ENCODE measurements at places on chromosomes 1 and 21.
A peak's percentile ranks its signal among the peaks of the same experiment; 100 is the strongest.

DNA sequence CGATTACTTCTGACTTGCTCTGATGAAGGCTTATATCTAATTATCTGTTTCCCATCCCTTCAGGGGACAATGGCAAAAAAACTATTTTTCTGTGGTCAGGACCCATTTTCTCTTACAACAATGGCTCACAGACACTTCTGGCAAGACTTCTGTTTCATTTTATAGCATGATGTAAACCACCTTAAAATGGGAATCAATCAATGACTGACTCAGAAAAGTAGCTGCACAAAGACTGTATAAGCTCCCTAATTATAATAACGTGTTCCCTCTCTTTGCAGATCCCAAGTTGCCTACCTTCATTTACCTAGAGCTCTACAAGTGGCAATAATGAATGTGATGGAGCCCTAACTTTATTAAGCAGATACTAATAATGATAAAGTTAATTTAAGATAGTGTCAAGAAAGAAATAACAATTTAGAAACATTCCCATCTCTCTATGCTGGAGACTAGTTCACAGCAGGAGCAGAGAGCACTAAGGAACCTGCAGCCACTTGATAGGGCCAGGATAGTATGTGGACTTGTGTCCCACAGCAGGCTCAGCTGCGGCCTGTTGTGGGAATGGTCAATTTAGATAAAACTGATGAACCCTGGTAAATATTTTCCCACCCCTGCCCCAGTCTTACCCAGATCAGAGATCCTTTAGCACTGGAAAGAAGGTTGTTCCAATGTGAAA lies 538 bp downstream of the GBP2 start:
- DNase-seq = no peak

DNA sequence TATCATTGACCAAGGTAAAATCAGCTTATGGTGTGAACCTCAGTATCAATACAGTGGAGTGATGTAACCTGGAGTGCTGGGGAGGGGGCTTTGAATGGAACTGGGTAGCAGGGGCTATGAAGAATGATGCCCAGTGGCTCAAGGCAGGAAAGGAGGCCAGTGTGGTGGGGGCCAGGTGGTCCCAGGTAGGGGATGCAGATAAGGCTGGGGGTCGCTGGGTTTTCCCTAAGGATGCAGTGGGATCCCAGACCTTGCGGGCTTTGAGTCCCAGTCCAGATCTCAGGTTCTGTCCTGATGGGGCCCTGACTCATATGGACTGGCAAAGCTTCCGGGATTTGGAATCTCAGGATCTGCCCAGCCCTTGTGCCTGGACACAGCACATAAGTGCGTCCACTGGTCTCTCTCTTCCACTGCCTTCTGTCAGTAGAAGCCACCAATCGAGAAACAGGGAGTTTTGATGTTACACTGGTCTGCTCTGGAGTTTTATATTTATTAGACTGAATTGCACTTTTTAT lies 52.0 kb downstream of the S100B start:
- no peak for DNase-seq

- DNase-seq = no peak
These were observed 55.4 kb downstream of the ALPL start for GRCh38 chr1:21564521-21565095.

- no peak for DNase-seq
These were observed 56.0 kb upstream of the C1orf21 start for GRCh38 chr1:184330875-184331274.

DNA sequence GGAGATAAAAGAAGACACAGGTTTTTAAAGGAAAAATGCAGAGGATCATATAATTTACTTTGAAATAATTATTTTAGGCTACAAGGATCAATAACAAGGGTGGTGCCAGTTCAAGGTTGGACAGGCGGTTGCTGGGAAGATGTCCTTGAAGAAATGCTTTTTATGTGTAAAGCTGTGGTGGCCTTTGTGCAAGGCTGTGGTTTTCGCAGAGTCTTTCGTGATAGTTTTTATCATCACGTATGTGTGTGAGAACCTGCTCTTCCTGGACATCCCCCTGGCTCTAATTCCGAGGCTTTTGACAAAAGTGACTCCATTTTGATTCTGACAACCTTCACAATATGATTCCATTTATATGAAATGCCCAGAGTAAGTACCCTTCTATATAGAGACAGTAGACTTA lies 85.8 kb upstream of the COG2 start:
- DNase-seq = no peak

DNA sequence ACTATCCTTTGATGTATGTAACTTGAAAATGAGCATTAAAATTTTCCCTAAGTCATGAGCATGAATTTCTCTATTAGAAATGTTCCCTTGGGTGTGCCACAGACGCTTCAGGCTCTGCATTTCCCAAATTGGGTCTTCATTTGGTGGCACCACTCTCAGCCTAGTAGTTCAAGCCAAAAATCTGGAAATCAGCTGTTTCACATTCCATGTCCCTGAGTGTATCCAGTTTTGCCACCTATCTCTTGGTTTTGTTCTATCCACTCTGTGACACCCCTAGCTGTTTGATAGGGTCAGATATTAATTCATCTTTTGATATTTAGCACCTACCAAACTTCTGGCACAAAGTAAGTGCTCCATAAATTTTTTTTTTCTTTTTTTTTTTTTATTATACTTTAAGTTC lies 89.5 kb upstream of the DPH5 start:
- no peak for DNase-seq

- DNase-seq = peak; percentile 53
These were observed 871 bp upstream of the ERICH3 start for GRCh38 chr1:74674278-74675048.

DNA sequence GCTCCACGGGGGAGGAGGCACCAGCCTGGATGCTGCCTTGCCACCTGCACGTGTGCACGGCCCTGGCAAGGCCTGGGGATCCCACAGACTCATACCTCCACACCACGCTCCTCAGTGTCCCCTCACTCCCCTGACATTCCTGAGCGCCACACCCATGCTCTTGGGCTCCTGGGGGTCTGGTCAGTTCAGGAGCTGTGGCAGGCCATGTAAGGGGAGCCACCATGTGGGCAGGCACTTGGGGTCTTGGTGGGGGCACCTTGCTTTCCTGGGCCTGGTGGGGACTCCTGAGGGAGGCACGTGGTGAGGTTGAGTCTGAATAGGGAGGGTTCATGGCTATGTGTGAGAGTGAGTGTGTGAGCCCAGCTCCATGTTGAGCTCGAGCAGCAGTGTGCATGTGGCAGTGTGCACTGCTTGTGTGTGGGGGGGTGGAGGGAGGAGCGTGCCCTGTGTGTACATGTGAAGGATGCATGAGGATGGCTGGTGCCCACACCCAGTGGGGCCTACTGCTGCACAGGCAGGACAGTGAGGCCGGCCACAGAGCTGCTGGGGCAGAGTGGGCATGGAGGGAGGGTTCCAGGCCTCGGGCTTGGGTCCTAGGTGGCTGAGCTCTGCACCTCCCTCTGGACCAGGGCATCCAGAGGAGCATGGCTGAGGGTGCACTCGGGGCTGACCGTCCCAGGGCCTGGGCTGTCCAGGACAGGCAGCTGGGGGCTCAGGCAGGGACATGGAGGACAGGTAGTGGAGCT lies 1.6 kb downstream of the GJC2 start:
- peak; percentile 24 for DNase-seq

GRCh38 chr1:83511146-83511726 lies 487.7 kb downstream of the TTLL7 start:
- DNase-seq = no peak

DNA sequence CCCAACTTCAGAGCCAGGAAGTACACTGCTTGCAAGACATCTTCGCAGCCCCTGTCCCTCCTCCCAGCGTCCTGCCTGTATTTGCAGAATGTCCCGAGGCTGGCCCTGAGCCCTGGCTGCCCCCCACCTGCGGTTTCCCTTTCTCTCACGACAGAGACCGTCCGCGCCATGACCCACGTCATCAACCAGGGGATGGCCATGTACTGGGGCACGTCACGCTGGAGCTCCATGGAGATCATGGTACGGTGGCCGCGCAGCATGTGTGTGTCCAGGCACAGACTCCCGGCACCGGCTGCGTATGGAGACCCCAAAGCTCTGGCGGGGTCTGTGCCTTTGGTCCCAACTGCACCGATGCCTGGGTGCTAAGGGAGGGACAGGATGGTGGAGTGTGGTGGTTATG lies 48.6 kb downstream of the KCNAB2 start:
- DNase-seq = no peak

- peak; percentile 59 for DNase-seq
These were observed 3.6 kb upstream of the FOXD2 start for GRCh38 chr1:47434051-47434842.

- DNase-seq = no peak
These were observed 25.4 kb upstream of the GPR153 start for GRCh38 chr1:6286266-6286665.

DNA sequence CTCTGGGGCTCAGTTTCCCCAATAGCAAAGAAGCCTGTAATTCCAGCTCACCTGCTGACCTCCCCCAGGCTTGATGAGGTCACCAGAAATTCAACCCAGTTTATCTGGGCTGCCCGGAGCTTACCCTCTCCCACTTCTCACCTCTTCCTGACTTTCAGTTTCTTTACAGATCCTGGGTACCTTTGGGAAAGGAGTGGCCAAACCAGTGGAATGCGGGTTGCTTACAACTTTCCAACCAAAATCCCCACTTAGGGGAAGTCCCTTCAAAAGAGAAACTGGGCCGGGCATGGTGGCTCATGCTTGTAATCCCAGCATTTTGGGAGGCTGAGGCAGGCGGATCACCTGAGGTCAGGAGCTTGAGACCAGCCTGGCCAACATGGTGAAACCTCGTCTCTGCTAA lies 5.9 kb upstream of the MARCKSL1 start:
- no peak for DNase-seq

- peak; percentile 66 for DNase-seq
These were observed at the start of gene RXRG for GRCh38 chr1:165444897-165445370. TSS of gene RXRG (minus strand) at chr1:165445126. CDS start at chr1:165444893, 233 bp downstream.

DNA sequence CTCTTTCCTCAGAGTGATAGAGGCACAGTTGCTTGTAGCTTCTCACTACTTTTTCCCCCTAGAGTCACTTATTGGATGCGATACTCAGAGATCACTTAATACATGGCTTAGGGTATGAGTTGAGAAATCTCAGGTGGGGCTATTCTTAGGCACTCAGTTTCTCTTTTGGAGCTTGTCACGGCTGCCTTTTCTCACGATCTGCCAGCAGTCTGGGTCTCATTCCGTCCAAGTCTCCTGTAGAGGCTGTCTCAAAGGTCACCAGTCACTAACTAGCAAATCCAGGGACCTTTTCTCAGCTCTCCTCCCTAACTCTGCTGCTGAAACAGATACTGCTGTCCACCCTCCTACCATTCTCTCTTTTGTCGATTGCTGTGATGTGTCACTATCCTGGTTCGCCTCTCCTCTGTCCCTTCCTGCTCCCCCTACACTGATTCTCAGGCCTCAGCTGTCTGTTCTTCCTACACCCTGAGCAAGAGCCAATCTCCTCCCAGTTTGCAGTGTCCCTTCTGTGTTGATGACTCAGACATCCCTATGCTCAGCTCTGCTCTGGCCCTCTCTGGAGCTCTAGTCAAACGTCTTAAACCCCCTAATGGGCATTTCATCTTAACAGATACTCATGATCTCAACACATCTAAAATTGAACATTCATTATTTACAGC lies 12.4 kb downstream of the ATP1A2 start:
- DNase-seq = no peak

GRCh38 chr21:28543975-28544374 lies 448.7 kb downstream of the LTN1 start:
- DNase-seq = no peak

GRCh38 chr1:59453297-59453968 lies 156.5 kb downstream of the FGGY start:
- no peak for DNase-seq

- no peak for DNase-seq
These were observed 326.8 kb downstream of the HHAT start for GRCh38 chr1:210655511-210655910.

GRCh38 chr21:16942703-16943102 lies 570.1 kb upstream of the CXADR start:
- DNase-seq = peak; percentile 69

- DNase-seq = no peak
These were observed 111.4 kb upstream of the VANGL1 start for GRCh38 chr1:115530407-115530806.

DNA sequence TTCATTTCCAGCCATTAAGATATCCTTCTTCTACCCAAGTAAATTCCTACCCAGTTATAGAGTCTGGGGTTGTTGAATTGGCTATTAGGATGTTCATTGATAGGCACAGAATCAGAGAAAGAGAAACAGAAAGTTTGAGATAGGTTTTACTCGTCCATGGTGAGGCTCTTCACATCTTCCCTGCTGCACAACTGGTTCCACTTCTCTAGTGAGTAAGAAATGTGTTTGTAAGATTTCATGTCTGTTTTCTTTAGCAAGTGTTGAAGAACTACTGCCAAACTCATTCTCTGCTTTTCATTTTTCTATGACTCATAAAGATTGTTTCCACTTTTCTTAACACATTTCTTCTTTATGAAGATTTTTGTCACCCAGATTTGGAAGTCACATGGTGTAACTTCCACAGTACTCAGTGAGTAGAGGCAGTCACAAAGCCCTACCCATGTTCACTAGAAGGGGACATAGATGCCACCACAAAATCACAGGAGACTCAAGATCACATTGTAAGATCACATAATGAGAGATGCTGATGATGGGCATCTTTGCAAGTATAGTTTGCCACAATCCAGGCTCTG lies 152.3 kb downstream of the SNX7 start:
- no peak for DNase-seq

- peak; percentile 71 for DNase-seq
These were observed 23.2 kb downstream of the INTS7 start for GRCh38 chr1:212012034-212012740.

- DNase-seq = no peak
These were observed 71.9 kb downstream of the CEP350 start for GRCh38 chr1:180026556-180026955.

DNA sequence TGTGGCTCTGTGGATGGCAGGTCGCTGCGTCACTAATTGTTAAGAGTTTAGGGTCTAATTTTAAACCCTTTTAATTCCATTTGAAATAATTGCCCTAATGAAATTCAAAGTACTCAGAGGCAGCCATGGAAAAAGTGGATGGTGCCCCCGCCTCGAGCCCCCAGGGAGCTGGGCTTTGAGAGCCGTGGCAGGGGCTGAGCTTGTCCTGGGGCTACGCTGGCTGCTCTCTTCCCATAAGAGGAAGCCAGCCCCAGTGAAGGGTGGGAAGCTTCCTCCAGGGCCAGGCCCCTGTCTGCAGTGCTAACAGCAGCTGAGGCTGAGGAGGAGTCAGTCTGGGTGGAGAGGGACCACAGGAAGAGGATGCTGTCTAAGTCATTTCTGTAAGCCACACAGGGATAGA lies 315.0 kb upstream of the POU3F1 start:
- DNase-seq = no peak

DNA sequence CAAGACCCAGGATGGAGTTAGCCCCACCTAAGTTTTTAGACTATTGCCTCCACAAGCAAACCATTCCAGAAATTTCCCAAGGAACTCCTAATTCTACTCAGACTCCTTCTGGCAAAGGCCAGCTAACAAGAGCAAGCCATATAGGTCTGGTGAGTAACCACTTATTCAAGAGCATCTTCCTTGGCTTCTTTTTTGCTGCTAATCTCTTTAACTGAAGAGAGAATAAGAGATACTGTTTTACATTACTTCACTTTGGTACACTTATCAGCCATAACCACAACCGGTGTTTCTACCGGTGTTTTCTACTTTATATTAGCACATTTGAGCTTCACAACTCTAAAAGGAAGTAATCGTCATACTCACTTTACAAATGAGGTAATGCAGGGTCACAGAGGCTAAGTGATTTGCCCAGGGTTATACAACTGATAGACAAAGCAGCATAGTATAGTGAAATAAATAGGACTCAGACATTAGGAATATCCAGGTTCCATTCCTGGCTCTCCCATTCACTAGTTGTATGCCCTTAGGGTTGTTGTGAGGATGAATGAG lies 1.7 kb upstream of the EPS15 start:
- no peak for DNase-seq
